BJ (cell line): ENCODE measurements at places on chromosomes 12 and 14. TPM values are rescaled to one million over a fixed set of nuclear protein-coding genes. Genes with fewer than 3 reads are reported as not detected.

DNA sequence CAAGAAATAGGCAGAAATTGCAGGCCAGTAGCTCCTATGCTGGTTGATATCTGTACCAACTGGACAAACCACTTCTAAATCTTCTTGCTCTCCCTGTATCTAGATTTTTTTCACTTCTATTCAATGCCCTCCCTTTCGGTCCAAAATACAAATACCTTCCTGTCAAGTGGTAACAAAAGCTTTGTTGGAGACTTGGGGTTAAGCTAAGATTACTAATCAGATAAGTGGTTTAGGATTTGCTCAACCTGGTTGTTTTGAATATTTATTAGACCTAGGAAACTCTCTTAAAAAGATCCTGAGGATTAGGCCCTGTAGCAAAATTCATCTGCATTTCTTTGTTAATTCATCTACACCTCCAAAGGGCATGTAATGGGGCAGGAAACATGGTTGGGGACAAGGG is 410.1 kb downstream of the NAV3 start:
- DNase-seq: no peak

- no peak for DNase-seq
These were observed 513 bp downstream of the BCAT1 start for GRCh38 chr12:24948420-24948756.

DNA sequence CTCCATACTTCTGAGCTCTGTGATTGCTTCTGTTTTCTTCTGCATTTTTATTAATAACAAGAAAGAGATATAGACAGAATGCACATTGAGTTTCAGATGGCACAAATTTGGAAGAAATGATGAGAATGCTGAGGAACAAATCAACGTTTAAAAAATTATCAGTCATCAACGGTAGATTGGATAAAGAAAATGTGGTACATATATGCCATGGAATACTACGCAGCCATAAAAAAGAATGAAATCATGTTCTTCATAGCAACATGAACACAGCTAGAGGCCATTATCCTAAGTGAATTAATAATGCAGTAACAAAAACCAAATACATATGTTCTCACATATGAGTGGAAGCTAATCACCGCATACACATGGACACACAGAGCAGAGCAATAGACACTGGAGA is 81.8 kb downstream of the DUSP6 start:
- no peak for DNase-seq

DNA sequence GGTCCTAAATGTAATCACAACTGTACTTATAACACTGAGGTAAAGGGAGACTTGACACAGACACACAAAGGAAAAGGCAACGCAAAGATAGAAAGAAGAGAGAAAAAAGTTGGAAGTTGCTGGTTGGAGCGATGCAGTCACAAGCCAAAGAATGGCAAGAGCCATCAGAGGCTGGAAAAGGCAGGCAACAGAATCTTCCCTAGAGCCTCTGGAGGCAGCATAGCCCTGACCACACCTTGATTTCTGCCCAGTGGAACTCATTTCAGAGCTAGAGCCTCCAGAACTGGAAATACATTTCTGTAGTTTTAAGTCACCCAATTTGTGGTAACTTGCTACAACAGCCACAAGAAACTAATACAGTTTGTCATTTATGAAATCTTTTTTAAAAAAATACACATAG is 89.2 kb downstream of the PUS7L start:
- DNase-seq: no peak

- DNase-seq: peak; percentile 39
These were observed 248.6 kb upstream of the KRR1 start for GRCh38 chr12:75759842-75760572.

DNA sequence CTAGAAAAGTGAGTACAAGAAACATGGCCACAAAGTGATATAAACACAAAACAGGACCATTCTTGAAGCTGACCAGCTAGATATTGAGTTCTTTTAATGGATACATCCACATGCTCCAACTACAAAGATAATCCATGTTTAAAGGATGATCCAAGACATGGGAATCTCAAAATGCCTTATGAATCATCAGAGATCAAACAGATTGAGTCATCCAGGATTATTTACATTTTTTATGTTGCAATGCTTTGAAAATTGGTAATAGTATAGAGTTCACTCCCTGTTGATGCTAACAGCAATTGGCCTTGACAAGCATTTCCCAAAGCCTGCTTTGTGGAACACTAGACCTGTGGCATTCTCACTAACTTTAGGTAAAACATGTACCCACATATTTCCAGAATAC is 293.0 kb upstream of the TBX3 start:
- DNase-seq: no peak

DNA sequence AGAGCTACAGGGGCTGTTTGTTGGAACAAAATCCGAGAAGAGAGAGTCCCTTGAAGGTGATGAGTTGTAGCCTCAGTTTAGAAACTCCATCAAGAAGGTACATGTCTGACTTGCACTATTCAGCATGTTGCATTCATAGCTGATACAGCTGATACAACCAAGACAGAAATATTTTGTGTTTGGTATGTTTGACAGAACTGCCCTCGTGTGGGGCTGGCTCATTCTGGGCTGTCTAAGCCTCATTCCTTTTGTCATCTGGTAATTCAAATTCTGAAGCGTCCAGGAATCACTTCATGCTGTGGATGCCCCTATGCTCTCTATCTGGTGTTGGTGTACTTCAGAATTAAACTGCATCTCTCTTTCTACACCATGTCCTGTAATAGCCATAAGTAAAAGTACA is 126.3 kb downstream of the ANO6 start:
- no peak for DNase-seq

DNA sequence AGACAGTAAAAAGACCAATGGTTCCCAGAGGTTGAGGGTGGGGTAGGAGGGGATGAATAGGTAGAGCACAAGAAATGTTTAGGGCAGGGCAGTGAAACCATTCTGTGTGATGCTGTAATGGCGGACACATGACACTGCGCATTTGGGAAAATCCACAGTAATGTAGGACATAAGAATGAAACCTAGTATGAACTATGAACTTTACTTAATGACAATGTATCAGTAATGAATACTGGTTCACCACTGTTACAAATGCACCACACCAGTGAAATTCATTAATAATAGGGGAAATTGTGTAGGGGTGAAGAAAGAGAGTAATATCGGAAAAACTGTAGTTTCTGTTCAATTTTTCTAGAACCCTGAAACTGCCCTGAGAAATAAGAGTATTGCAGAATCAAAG is 5.6 kb downstream of the ERH start:
- DNase-seq: no peak

DNA sequence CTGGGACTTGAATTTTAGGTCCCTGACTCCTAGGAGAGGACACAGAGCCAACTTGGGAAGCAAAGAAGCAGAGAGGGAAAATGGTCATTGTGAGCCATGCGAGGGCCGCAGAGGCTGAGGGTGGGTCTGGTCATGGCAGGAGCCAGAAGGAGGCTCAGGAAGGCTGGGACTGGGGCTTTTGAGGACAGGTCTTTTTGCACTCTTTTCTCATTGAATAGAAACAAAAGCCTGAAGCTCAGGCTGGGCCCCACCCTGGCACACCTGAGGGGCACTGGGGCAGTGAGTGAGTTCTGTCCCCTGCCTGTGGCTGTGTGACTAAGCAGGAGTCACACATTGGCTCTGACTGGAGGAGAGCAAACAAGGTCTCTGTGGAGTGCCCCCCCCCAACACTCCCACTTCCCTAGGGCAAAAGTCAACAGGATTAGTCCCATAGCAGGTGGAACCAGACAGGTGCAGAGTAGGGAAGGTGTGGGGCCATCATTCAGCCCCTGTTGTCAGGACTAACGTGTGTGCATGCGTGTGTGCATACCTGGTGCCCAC is 2.8 kb downstream of the KRT7 start:
- DNase-seq: no peak

- no peak for DNase-seq
These were observed 45.7 kb upstream of the MDM1 start for GRCh38 chr12:68377881-68378280.

- no peak for DNase-seq
These were observed 17.9 kb downstream of the FOXN3 start for GRCh38 chr14:89399157-89399556.

GRCh38 chr12:122072031-122072970 is 6.3 kb upstream of the MLXIP start:
- peak; percentile 81 for DNase-seq

DNA sequence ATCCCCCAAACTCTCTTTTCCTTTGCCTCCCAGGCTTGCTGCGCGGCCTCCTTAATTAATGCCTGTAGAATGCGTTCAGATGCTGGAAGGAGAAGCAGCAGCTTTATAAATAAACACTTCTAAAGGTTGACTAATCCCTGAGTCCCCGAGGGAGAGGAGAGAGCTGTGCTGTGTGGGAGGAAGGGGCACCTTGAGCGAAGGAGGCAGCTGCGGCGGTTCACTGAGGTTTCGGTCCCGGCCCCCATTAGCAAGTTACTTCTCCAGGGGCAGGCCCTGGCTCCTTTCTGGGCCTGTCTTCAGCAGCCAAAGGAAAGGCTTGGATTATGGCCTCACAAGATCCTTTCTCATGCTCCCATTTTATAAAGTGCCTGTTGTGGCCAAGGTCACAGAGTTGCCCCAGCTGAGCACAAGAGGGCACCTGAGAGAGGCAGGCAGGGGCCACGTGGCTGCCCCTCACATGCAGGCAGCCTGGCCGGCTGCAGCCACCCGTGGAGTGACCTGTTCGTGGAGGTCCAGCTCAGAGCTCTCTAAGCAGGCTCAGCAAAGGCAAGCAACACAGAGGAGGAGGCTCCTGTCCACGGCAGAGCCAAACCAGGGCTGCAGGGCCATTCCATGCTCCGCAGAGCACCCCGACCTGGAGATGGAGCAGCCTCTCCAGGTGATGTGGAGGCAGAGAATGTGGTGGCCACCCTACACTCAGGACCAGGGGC is 15.0 kb upstream of the CACNA2D4 start:
- DNase-seq: no peak

DNA sequence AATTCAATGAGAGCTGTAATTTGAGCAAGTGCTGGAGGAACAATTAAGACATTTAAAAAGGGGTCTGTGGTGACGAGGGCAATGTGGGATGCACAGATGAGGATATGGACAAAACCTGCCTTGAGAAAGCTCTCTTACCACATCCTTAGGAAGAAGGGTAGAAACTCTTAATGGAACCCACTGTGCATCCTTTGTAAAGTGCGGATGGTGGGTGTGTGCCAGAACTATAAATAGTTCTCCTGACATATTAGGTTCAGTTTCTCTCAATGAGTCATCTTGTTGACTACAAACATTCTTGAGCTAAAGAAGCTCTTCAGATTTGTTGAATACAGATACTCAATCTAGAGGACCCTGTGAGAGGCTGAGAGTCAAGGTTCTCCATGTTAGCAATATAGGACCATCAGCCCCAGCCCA is 106.1 kb upstream of the ANO4 start:
- no peak for DNase-seq

DNA sequence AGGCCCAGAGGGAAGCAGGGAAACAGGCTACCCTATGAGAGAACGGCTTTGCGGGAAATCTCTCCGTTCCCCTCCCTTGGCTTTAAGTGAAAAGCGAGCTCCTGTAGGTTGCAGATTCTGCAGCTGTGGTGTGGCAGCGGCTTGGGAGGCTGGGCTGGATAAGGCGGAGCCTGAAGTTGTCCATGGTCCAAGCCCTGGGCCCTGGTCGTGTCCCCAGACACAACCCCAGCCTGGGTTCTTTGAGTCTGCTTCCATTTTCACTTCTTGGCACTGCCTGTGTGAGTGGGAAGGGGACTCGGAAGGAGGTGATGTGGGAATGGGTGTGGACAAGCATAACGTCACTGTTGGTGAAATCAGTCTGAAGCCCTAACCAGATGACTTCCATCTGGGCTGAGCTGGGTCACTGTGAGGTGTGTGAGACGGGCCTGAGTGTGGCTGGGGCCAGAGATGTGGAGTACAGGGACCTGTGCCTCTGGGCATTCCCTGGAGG is 43.0 kb upstream of the CTDSP2 start:
- peak; percentile 81 for DNase-seq

GRCh38 chr14:54691525-54692283 is 124.8 kb downstream of the SAMD4A start:
- DNase-seq: no peak

DNA sequence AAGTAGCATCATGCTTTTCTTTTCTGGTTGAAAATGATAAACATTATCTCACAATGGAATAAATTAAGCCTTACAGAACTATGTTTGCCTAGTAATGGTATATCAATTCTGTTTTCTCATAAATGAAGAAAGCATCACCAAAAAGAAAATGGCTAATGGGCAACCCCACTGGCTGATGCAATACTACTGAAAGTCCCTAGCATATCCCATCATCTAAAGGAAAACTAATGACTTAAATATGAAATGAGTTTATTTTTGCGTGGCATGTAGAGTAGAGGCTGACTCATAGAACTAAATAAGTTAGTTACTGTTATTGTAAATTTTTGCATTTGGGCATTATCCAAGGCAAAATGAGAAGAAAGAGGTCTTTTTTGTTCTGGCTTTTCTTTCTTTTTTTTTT is 1156.3 kb upstream of the SEL1L start:
- DNase-seq: no peak

- DNase-seq: no peak
These were observed 14.2 kb downstream of the ELK3 start for GRCh38 chr12:96208346-96208745.

DNA sequence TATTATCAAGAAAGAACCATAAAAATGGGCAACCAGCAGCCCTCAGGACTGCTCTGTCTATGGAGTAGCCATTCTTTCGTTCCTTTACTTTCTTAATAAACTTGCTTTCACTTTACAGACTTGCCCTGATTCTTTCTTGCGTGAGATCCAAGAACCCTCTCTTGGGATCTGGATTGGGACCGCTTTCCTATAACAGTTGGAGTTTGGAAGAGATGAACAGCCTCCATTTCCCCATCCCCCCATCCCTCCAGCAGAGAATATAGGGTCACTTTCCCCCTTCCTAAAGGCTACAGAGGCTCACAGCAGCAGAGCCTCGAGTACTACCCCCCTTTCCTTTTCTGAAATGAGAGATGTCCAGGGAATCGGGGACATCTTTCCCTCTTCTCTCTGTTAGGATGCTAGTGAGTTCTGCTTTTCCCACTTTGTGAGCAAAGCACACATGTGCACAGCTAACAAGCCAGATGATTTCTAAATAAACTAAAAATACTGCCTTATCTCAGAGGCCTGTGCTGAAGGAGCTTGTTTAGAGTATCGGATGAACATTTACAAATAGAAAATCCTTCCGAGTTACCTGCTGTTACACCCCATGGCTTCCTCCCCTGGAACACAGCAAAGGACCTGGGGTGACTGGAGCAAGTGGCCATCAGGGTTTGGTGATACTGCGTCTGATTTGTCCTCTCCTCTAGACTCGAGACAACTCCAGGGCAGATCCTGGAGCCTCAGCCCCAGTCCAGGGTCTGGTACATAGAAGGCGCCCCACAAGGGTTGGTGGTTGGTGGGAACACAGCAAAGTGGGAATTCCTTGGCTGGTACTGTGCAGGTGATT is 144.2 kb downstream of the SLC38A6 start:
- no peak for DNase-seq

- no peak for DNase-seq
These were observed 56.0 kb downstream of the TTC9 start for GRCh38 chr14:70697701-70698100.

- DNase-seq: no peak
These were observed 18.0 kb downstream of the ACACB start for GRCh38 chr12:109134186-109134917.

Gene ACVR1B
- polyA plus RNA-seq: 12.6 and 12.9 TPM in 2 replicates

Gene DBX2
- not detected in 2 replicates for polyA plus RNA-seq

Gene GDF3
- not detected in 2 replicates for polyA plus RNA-seq

Gene CLEC4C
- polyA plus RNA-seq: not detected in 2 replicates

Gene ADAMTS20
- polyA plus RNA-seq: 0.01 TPM in 1 of 2 replicates, not detected in the other

Gene TUBA1C
- polyA plus RNA-seq: 1,365 and 2,194 TPM in 2 replicates

Gene GNG2
- polyA plus RNA-seq: 4.5 and 7.6 TPM in 2 replicates

Gene RDH16
- 0.07 TPM in 2 replicates for polyA plus RNA-seq

Gene HHIPL1
- polyA plus RNA-seq: 1.7 and 2.5 TPM in 2 replicates
